ENCODE measurements at places on chromosomes 6 and 20.

GRCh38 chr6:76495909-76496308 is 423.4 kb upstream of the IMPG1 start:
- DNase-seq: no peak

GRCh38 chr6:41577356-41578216 is 31.4 kb downstream of the FOXP4 start:
- no peak for DNase-seq

DNA sequence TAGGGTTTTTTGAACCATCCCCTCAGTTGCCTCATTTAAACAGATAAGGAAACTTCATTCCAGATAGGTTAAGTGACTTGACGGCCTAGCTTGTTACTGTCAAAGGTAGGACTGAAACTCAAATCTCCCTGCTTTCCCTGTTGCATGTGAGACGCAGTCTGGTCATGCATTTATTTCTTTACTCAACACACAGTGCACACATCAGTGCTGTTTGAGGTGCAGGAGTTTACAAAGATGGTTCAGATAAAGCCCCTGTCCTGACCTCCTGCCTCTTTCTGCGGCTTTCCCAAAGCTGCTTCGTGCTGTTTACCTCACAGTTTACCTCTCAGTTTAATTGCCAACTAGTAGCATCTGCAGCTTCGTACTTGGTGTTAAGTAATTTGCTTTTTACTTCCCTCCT is 26.6 kb downstream of the TIAM2 start:
- no peak for DNase-seq

DNA sequence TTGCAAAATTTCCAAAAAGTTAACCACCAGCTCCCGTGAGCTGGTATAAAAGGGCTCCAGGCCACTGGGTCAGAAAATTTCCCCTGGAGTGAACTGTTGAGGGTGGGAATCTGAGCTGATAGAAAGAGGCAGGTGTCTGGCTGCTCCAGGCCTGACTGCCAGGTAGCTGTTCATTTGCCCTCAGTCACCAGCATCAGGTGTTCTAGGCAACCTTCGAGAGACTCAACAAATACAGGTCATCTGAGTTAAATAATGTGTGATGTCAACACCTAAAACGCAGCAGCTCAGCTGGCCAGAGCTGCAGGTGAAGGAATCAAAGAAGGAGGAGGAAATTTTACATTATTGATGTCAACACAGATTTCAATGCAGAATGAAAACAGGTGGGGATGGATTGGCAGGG is 46.7 kb downstream of the KCNK5 start:
- no peak for DNase-seq

GRCh38 chr6:137792160-137793033 is 74.7 kb upstream of the TNFAIP3 start:
- DNase-seq: no peak

- no peak for DNase-seq
Observed at GRCh38 chr20:44212792-44213191, 2.2 kb upstream of the OSER1 start.

GRCh38 chr6:43981363-43981990 is 145.8 kb downstream of the MRPL14 start:
- no peak for DNase-seq

GRCh38 chr20:63285636-63286615 is 7.1 kb upstream of the COL20A1 start:
- DNase-seq: no peak

- DNase-seq: no peak
Observed at GRCh38 chr6:136129365-136129764, 120.7 kb downstream of the MTFR2 start.

DNA sequence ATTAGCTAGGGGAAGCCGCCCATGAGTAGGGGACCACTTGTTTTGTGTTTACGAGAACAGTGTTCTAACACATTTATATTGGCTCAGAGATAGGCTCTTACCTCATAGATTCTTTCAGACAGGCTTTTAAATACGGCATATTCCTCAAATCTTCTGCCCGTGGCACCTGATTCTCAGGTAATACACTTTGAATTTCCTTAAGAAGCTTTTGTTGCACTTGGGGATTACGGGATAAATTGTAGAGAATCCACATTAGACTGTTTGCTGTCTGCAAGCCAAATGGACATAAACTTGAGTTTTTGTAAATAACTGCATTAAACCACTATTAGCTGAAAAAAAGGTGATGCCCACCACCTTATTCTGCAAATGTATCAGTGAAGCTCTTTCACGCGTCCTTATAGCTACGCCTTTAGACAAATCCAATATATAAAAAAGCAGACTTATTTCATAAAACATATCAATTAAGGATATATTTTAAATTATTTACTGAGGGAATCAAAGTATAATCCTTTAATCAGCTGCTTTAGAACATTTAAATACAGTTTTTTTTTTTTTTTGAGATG is 14.8 kb downstream of the CYP24A1 start:
- DNase-seq: no peak

GRCh38 chr6:5099537-5099936 is 14.4 kb downstream of the PPP1R3G start:
- no peak for DNase-seq

GRCh38 chr20:46984405-46984804 is 89.8 kb downstream of the EYA2 start:
- DNase-seq: no peak
